ENCODE measurements at places on chromosomes 5 and 9.

DNA sequence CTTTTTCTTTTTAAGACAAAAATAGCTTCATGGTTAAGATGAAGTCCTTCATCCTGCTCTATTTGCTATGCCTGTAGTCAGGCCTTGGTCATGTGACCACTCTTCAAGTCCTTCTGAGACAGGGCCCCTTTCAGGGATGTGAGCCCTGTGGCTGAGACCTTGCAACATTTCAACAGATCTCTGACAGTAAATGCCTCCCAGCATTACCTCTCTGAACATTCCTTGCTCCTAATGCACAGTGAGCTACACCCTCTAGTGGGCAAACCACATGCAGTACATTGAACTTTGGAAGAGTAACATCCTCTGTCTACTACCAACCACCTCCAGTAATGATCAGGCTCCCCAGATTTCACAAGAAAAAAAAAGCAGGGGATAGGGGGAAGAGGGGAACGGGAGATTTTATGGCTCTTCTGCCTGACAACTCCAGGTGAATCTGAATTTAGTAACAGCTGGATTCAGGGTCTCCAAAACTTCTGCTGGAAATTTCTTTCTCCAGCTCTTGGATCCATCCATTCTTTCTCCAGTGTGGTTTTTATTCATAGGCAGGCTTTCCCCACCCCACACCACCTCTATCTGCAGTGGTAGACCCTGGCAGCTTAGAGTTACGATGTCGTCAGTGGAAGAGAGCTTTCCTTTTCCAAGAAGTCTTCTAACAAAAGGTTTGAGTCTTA is 8.9 kb upstream of the FBXO38 start:
- DNase-seq, result no peak

DNA sequence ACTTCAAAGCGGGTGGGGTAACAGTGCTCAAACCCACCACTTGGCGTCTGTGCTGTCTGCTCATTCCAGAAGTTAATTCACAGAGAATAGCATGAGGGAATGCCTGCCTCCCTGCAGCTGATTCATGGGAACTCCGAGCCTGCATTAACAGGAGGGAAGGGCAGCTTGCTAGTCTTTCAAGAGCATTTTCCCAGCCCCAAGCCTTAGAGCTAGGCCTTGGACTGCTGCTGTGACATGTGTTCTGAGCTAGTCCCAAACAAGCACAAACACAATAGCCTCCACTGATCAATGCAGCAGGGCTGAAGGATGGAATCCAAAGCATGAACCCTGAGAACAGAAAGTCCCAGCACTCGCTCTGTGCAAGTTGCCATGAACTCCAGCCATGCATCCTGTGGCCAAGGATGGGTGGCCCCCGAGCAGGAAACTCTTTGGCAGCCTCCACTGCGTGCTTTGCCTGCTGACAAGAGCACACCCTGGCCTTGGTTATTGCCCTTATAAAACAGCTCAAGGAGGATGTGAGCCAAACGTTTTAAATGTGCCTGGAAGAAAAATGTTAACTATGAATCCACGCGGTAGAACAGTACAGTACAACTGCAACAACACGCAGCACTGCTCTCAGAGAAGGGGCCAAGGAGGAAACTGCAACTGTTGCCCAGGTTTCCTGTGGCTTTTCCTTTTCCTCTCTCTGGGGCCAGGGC is 653.1 kb upstream of the KLF4 start:
- no peak for DNase-seq

- no peak for DNase-seq
Observed at GRCh38 chr9:89388084-89388867, 70.0 kb downstream of the SECISBP2 start.

DNA sequence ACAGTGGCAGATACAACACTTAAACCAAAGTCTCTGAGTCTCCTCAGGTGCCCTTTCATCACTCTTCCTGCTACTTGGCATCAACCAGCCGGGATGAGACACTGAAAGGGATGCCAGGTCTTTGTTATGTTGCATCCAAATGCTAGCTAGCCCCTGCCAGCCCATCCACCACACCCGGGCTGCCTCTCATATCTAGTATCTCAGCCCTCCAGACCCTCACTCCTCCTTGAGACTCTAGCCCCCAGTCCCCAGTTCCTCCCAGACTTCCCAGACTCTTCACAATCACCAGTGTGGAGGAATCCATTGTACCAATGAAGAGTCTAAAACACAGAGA is 21.5 kb downstream of the CSF2 start:
- no peak for DNase-seq

GRCh38 chr9:36903541-36904435 is 130.3 kb downstream of the PAX5 start:
- peak; percentile 19 for DNase-seq

DNA sequence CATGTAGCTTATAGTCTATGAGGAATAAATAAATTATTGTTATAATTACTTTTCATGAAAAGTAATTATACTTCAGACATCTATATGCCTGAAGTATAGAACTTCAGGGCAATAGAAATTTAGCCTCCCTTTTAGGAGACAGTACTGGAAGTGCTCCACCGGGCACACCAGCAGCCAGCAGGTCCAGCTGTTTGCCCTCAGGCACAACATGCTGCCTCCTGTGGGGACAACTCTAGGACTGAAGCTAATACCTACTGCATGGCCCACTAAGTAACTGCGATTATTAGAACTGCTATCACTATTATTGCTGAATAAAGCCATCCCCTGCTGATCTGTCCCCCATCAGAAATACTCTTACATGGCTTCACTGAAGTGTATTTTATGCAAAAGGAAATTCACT is 329.6 kb downstream of the MED10 start:
- DNase-seq, result no peak

GRCh38 chr9:128921881-128922763 is 1.3 kb downstream of the PHYHD1 start:
- DNase-seq, result no peak

DNA sequence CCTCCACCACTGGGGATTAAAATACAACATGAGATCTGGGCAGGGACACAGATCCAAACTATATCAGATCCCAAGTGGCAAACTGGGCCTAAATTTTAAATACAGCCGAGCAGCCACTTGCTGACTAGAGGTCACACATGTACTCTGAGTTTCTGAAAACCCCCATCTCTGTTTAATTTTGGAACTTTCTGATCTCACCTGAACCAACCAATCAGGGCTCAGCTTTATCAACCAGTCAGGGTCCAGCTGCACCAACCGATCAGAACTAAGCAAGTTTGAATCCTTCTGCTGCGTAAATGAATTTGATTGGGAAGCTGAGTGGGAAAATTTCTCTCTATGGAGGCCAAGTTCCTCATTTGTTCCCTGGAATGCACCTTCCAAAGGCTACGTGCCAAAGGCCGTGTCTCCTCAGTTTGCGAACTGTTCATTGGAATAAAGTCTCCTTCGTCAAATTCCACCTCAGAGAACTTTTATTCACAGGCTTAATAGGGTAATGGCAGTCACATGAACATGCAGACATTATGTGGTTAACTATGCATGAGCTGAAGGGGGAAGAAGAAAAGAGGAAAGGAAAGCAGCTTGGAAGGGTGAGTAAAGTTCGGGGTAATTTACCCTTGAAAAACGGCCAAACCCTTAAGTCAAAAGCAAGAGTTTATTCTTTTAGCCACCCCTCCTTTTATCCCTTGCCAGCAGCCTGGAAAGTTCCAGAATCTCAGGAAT is 3.7 kb downstream of the CD180 start:
- no peak for DNase-seq

- DNase-seq, result peak; percentile 15
Observed at GRCh38 chr5:56908942-56909293, 478 bp upstream of the SETD9 start.

DNA sequence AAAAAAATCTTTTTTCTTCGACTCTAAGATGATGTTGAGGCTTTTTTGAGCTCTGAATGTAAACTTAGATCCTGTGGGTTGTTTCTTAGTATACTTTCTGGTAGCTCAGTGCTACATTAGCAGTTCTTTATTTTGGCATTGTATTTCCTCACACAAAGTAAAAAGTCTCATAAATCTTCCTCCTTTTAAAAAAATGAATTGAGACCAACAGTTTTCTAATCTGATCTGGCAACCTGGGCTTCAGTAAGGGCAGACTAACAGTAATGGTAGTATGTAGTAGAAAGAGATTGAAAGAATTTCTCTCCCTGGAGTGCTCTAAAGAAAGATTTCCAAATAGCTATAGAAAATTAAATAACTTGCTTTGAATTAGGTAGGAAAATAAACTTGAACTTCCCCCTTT is 31.4 kb downstream of the ZCCHC7 start:
- DNase-seq, result no peak

GRCh38 chr5:107813559-107813958 is 142.8 kb upstream of the EFNA5 start:
- DNase-seq, result no peak

- DNase-seq, result no peak
Observed at GRCh38 chr9:133888048-133888808, 103.9 kb downstream of the VAV2 start.

- no peak for DNase-seq
Observed at GRCh38 chr9:102867488-102867887, 127.6 kb upstream of the CYLC2 start.

DNA sequence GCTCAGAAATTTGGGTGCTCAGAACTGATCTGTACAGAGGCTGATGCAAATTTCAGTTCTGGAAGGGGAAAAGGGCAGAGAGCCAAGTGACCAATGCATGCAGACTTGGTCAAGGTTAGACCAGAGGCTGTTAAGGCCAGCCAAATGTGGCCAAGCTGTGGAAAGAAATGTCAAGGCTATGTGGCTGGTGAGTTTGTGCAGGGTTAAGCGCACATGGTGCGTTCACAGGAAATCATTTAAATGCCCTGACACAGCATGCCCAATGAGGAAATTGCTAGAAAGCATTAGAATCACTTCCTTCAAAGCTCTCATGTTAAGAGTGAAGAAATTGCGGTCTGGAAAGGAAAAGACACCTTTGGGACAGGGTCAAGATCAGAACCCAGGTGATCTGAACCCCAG is 58.0 kb downstream of the PTPN3 start:
- no peak for DNase-seq

GRCh38 chr9:107239474-107239873 is 43.6 kb upstream of the RAD23B start:
- DNase-seq, result no peak

- no peak for DNase-seq
Observed at GRCh38 chr5:176725521-176726280, 78.4 kb downstream of the TSPAN17 start.

DNA sequence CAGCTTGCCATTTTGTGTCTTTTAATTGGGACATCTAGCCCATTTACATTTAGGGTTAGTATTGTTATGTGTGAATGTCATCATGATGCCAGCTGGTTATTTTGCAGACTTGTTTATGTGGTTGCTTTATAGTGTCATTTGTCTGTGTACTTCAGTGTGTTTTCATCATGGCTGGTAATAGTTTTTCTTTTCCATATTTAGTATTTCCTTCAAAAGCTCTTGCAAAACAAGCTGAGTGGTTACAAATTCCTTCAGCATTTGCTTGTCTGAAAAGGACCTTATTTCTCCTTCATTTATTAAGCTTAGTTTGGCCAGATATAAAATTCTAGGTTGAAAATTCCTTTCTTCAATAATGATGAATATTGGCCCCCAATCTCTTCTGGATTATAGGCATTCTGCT is 28.5 kb upstream of the TNFSF15 start:
- DNase-seq, result no peak

GRCh38 chr9:134425812-134426211 is 99.6 kb downstream of the RXRA start:
- DNase-seq, result no peak

DNA sequence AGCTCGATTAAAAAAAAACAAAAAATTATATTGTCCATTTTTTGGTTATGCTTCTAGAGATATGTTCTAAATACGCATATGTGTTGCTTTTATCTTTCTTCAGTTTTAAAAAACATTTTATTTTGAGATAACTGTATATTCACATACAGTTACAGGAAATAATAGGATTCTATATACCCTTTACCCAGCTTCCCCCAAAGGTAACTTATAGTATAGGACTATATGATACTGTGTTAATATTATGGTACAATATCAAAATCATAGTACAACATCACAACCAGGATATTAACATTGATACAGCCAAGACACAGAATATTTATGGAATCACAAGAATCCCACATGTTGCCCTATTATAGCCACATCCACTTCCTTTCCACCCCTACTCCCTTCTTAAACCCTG is 9.5 kb upstream of the MACIR start:
- DNase-seq, result no peak

- no peak for DNase-seq
Observed at GRCh38 chr5:150527808-150528207, 19.9 kb downstream of the NDST1 start.

DNA sequence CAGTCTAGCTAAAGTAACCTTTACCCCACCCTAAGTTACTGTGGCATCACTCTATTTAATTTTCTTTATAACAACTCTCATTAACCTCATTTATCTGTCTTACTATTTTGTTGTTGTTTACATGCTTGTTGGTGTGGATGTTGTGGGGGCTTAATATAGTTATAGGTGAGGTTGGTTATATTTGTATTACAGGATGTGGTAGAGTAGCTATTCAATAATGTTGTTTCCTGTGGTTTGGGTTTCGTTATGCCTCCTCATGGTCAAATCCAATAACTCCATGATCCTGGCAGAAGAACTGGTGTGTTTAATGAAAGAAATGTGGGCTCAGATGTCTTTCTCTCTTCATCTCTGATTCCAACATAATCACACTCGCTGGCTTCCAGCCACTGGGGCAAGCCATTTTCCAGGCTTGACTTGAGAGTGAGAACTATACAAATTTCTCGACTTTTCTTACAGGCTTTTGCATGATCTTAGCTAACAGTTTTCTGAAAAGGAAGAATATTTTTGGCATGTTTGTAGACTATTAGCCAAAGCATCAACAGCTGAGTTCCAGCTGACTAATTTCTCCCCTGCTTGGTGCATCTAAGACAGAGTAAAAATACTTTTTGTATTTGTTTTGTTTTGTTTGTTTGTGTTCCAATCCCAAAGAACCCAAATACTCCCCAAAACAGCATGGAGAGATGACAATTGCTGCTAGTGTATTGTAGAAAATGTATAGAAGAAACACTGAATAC is 303.7 kb upstream of the PAPPA start:
- DNase-seq, result no peak

DNA sequence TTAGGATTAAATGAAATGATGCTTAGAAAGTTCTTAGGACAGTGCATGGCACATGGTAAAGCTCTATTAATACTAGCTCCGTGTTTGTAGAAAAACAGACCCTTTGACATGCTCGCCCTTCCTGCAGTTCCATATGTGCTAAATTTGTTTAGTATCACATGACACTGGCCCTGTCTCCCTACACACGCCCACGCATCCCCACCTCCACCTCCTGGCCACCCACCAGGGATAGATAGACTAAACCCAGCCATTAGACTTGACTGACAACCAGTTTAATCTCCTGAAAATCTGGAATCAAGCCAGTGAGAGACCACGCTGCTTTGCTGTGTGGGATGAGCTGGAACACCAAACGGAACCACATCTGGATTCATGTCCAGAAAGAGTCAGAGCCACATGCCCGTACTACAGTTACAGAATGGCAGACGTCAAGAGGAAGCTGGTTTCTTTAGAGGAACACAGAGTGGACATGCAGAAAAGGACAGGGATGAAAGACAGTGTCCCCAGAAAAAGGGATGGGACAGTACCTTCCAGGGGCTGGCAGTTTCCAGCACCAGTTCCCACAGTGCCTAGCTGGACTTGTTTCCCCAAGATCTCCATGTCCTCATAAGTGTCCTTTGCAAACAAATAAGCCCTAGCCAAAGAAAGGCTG is 186.1 kb downstream of the PDZD2 start:
- no peak for DNase-seq

All from stimulated activated CD8-positive, alpha-beta memory T cell treated with anti-CD3 and anti-CD28 coated beads, Interleukin-7, amount 100 ng/mL, for 24 hours (primary cell).